Thyroid gland (tissue), 4 donors: ENCODE measurements at places on chromosomes 5 and 9. TPM values are rescaled to one million over a fixed set of nuclear protein-coding genes. Genes with fewer than 3 reads are reported as not detected.

- H3K36me3 ChIP-seq: no peaks in the 10 kb centered on the region
- no peaks in the 10 kb centered on the region for H3K27me3 ChIP-seq
- no peak overlapping the region for H3K27ac ChIP-seq
- no peak overlapping the region for H3K4me3 ChIP-seq
These were observed 1158.6 kb upstream of the CDH6 start for GRCh38 chr5:30034870-30035269.

- no peaks in the 10 kb centered on the region for H3K36me3 ChIP-seq
- H3K4me3 ChIP-seq: no peak overlapping the region
- H3K27me3 ChIP-seq: no peaks in the 10 kb centered on the region
- no peak overlapping the region for H3K27ac ChIP-seq
- no peak for DNase-seq
These were observed 412 bp downstream of the IZUMO3 start for GRCh38 chr9:24545285-24545684.

GRCh38 chr9:126144603-126145456 lies 181.8 kb upstream of the MVB12B start:
- no peaks in the 10 kb centered on the region for H3K4me1 ChIP-seq
- no peak overlapping the region for H3K4me3 ChIP-seq
- no peak overlapping the region for H3K27ac ChIP-seq
- H3K36me3 ChIP-seq: no peaks in the 10 kb centered on the region

The ZBED3 gene
- total RNA-seq: 17.1 TPM

- no peaks in the 10 kb centered on the region for H3K4me1 ChIP-seq
- H3K36me3 ChIP-seq: no peaks in the 10 kb centered on the region
- H3K27me3 ChIP-seq: no peaks in the 10 kb centered on the region
- H3K4me3 ChIP-seq: no peak overlapping the region
These were observed 78.9 kb upstream of the RPS23 start for GRCh38 chr5:82356808-82357671.
